ENCODE measurements at places on chromosomes 12 and 14. TPM values are rescaled to one million over a fixed set of nuclear protein-coding genes. Genes with fewer than 3 reads are reported as not detected.

DNA sequence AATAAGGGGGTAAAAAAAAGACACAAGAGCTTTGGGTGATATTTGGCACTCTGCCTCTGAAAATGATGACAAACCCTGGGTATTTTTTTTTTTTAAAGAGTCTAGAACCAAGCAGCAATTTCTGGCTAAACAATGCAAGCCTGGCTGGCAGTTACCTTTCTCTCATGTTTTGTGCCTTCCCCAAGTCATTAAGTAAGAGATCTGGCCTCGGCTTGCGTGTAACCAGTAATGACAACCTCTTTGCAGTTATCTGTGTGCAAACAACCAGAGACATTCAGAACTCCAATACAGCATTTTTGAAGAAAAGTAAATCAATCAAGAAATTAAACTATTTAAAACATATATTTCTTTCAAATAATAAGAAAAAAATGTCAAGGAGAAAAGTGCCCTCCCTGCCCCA lies 167.5 kb downstream of the KCNC2 start:
- no peak for DNase-seq

DNA sequence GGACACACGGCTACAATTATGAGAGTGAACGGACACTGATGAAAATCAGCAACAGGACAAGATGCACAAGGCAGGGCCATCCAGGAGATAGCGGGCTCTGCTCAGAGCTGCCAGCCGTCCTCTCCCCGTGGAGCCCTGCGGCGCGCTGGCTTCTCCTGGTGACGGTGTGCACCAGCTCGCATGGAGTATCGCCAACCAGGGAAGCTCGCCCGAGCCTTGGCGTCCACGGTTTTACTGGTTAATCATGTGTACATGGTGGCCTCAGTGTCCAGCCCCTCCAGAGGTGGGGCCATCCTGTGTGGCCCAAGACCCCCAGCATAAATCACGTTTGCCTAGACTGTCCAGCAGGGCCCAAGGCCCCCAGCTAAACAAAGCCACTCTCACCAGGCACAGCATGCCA lies 31.2 kb upstream of the DYNC1H1 start:
- DNase-seq, result peak; percentile 70

DNA sequence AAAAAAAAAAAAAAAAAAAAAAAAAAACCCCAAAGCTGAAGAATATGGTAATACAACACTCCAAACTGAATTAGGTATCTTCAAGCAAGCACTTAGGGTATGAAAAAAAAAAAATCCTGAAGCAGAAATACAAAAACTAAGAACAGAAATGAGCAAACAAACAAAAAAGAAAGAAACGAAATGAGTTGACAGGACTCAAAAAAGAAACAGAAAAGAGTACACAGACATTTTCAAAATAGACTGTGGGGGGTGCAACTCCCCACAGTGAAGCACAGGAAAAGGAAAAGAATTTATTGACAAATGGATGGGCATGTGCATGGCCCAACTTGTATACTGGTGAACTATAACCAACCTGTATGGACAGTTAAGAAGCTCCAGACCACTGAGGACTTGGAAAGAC lies 24.6 kb downstream of the RPS6KA5 start:
- no peak for DNase-seq

DNA sequence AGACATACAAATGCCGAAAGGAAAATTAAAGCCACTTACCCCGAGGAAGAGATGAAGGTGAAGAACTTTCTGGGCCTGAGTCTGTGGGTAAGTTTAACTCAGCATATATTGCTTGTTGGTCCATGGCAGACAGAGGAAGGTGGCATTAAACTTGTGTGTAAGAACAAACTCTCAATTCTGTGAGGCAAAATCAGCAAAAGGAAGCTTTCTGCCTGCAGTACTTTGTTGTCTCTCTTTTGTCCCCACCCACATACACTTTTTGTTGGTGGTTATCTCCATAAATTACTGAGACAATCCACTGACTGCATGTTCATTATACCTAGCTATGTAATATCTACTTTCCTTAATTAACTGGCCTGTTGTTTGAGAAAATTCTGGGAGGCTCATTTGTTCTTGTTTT lies at the start of gene KLRB1:
KLRB1 (minus strand) TSS at position 201 of the 400 bp plus-strand sequence; CDS start at position 124, 77 bp downstream.
- DNase-seq, result no peak

GRCh38 chr12:48978741-48979601 lies 849 bp downstream of the WNT1 start:
- peak; percentile 70 for DNase-seq

DNA sequence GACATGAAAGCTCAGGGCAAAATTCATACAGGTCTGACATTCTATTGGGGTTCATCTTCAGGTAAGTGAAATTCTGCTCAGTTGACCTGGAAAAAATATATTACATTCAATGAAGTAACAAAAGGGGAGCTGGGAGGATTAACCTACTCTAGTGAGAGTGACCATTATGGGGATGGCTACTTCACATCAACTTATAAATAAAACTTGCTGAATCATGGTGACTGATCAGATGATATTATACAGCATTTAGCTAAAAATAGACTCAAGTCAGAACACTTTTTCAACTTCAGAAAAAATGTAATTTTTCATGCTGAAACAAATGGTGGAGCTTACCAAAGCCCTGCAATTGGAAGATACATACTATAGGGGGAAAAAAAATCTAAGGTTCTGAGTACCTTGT lies 800.2 kb downstream of the FSCB start:
- DNase-seq, result no peak

- DNase-seq, result no peak
Observed at GRCh38 chr14:94921882-94922585, 152.1 kb upstream of the GSC start.

DNA sequence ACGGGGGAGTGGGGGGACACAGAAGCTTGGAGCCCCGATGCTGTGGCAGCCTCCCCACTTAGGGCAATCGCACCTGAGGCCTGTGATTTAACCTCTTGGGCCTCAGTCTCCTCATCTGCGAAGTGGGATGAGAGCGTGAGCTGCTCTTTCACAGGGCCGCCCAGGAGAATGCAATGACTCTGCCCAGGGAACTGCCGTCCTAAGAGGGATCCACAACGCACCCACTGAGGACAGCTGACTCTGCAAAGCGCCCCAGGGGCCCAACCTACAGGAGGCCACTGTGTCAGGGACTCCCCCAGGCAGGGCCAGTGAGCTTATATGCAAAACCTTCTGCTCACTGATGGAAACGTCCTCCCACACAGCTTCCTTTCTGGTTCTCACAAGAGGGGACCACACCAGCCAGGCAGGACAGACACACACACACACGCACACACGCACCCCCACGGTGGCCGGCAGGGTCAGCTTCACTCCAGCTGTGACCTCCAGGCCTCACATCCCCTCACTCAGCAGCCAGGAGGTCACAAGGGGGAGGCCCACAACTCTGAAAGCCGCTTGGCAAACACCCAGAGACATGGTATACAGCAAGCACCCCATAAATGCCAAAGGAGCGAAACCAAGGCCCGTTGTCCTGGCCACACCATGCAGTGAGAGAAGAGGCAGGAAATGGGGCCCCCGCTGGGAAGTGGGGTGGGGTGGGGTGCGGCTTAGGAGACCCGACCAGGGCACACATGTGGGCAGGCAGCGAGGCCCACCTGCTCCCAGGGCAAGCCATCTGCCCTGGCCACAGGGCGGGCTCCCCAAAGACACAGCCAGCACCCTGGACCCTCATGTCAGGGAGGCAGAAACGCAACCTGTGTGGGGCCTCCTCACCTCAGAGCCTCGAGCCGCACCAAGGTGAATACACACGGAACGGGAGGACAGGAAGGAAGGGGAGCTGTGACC lies 73.3 kb downstream of the NCOR2 start:
- DNase-seq, result no peak

DNA sequence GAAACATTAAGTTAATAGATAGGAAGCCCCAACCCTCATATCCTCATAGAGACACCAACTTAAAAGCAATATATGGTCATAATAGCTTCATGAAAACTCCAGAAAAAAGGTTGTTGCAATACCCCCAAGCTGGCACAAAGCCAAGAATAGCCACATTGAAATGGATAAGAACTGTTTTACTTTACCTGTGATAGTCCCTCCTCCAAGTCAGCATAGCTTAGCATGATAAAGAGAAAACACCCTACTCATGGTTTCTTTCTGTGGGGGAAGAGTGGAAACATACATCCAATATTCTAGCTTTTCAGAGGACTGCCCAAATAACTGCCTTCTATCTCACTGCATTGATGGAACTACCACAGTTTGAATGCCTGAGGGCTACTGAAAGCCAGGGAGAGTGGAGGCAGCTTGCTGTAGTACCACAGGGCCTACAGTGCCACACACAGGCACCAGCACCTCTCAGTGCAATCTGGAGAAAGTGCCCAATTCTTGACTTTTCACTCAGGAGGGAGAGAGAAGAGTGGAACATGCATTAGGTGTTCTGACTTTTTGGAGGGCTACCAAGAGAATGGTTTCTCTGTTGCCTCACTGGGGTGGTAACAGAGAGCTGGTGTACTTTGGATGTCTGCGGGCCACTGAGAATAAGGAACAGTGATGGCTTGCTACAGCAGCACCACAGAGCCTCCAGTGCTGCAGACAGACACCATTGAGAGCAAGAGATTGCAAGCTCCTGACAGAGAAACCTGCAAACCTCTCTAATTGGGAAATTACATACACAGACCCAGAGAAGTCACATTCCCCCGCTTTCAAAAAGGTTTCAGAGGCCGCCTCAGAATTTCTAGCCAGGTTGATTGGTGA lies 157.1 kb upstream of the GARIN2 start:
- no peak for DNase-seq

GRCh38 chr14:92380131-92380530 lies 57.2 kb downstream of the SLC24A4 start:
- DNase-seq, result no peak

DNA sequence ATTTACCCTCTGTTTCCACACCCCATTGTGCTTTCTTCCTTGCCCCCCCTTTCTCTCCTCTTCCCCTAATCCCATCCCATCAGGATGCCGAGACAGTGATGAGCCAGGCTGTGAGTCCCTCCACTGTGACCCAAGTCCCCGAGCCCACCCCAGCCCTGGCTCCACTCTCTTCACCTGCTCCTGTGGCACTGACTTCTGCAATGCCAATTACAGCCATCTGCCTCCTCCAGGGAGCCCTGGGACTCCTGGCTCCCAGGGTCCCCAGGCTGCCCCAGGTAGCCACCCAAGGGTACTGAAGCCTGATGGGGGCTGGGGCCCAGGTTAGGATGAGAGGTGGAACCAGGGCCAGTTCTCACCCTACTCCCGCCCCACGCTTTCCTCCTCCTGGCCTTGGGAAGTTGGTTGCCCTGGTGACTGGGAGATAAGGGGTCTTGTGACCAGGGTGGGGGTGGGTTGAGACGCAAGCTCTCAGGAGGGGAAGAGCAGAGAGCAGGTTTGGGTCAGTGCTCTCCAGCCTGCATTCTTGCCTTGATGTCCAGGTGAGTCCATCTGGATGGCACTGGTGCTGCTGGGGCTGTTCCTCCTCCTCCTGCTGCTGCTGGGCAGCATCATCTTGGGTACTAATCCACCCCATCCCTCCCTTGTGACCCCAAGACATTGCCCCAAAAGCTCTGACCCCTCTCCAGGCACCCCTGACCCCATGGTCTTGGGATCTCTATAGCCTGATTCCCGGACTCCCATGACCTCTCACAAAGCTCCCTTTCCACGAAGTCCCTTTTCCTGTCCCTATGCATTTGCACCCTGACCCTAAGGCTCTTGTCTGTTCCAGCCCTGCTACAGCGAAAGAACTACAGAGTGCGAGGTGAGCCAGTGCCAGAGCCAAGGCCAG lies 1.2 kb downstream of the AMHR2 start:
- DNase-seq, result no peak

GRCh38 chr12:53051881-53052412 lies 2.1 kb downstream of the TNS2 start:
- peak; percentile 64 for DNase-seq

GRCh38 chr12:117165342-117165741 lies 24.9 kb downstream of the FBXO21 start:
- no peak for DNase-seq

The RNF212B gene
- not detected for total RNA-seq

The GPR162 gene
- total RNA-seq, result 4.4 TPM

The BHLHE41 gene
- 12.0 TPM for total RNA-seq
